ENCODE measurements at places on chromosomes 5 and 9.

DNA sequence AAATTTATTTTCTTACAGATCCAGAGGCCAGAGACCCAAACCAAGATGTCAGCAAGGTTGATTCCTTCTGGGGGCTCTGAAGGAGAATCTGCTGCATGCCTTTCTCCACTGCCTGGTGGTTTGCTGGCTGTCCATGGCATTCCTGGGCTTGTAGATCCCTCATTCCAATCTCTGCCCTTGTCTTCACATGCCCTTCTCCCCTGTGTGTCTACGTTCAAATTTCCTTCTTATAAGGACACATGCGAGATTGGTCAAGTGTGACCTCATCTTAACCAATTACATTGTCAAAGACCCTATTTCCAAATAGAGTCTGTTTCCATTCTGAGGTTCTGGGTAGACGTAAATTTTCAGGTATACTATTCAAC is 84.5 kb upstream of the RAI14 start:
- no peak for DNase-seq

- DNase-seq: no peak
Observed at GRCh38 chr9:20315677-20316076, 306.6 kb downstream of the MLLT3 start.

DNA sequence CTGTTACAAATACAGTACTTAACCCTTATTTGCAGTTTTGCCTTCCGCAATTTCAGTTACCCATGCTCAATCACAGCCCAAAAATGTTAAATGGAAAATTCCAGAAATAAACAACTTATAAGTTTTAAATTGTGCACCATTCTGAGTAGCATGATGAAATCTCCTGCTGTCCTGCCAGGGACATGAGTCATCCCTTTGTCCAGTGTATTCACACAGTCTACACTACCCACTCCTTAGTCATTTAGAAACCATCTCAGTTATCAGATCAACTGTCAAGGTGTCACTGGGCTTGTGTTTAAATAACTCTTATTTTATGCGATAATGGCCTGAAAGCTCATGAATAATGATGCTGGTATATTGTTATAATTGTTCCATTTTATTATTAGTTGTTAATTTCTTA is 95.8 kb downstream of the PLCXD3 start:
- DNase-seq: no peak

DNA sequence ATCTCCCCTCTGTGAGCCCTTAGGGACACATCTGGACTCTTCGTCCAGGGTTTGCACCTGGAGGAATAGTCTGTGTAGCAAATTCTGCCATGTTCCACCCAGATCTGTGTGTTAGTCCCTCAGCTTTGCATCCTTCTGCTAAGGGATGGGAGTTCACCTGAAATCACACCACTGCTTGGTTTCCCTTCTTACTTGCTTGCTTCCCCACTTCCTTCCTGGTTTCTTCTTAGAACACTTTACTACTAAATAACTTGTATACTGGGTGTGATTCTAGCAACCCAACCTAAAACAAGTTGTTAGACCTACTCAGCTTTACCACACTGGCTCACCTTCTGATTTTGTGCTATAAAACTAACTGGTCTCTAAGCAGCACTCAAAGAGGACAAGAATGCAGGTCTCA is 202.6 kb upstream of the MAP3K1 start:
- no peak for DNase-seq

DNA sequence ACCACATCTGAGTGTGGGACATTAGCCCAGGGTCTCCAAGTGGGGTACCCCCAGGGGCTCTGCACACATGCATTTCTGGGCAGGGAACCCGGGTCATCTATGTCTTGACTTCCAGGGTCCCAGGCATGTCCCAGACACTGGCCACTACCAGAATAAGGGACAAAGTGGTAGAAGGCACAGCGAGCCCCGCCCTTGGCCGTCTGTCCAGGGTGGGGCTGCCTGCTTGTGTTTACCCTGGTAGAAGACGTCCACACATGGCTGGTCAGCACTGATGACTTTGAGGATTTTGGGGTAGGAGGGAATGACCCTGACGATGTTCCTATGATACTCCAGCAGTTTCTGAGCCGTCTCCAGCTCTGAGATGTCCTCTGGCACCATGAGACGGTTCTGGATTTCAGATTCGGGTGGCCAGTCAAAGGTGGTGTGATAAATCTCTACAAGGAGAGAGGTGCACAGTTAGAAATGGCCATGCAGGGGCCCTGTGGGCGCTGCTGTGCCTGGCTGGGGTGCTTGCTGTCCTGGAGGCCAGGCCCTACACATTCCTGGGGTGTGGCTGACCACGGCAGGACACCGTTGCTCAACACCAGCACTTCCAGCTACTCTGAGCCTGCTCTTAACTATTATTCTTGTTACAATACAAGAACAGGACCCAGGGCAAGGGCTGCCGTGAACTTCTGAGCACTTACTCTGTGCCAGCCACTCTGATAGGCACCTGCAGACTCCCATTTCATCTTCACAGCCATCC is 51.3 kb downstream of the AK8 start:
- DNase-seq: no peak

DNA sequence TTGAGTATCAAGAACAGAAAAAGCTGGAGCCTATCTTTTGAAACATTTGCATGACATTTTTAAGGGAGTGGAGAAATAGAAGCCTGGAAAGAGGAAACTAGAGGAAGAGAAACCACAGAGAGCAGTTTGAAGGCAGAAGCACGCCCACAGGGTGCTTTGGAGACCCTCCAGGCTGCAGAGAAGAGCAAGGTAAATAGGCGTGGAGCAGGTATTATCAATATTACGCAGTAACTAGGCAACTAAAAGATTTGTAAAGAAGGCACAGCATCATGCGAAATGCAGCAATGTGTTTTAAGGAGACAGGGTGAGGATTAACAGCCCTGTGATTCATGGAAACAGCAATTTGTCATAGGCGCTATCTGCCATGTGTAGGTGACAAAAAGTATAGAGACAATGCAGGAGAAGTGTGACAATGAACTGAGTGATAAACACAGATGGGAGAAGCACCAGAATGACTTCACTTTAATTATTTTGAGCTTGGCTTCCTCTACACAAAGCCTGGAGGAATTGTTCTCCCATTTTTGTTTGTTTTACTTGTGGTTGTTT is 281.2 kb downstream of the BRINP1 start:
- no peak for DNase-seq

GRCh38 chr5:154451957-154452356 is 6.2 kb downstream of the SAP30L start:
- no peak for DNase-seq

GRCh38 chr9:37342895-37343294 is 79.6 kb upstream of the GRHPR start:
- DNase-seq: no peak

Data from type B pancreatic cell (in vitro differentiated cells).